NCI-H1048 (cell line): ENCODE measurements at places on chromosomes 7 and 10.

DNA sequence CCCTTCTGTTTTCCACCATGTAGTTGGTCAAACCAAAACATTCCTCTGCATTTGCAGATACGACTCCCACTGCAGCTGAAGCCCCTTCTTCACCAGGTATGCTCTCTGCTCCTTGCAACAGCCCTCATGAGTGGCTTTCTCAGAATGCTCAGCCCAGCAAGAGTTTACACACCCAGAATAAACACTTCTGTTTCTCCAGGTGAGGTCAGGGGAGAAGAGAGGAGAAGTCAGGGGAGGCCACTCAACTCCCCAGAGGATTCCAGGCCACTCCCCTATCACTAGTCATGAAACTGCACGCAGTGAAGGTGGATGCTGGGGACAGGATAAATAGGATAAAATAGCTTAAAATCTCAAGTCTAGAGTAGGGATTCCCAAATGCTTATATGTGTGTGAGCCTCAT is 31.2 kb downstream of the CUZD1 start:
- DNase-seq, result no peak

GRCh38 chr10:118767297-118768040 is 12.7 kb upstream of the CACUL1 start:
- DNase-seq, result no peak

DNA sequence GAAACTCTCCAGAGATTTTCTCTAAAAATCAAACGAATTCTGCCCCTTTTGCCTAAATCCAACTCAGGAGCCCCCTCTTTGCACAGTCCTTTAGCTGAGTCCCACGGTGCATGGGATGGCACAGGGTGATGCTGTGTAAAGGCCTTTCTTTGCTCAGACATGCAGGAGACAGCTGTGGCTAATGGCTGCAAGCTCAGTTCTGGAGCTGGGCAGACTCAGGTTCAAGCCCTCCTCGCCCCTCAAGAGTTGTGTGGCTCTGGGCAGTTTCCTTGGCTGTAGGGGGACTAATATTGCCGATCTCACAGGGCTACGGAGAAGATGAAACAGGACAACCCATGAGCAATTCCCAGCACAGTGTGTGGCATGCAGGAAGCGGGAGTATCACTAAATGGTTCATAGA is 42.6 kb downstream of the CLEC2L start:
- no peak for DNase-seq

DNA sequence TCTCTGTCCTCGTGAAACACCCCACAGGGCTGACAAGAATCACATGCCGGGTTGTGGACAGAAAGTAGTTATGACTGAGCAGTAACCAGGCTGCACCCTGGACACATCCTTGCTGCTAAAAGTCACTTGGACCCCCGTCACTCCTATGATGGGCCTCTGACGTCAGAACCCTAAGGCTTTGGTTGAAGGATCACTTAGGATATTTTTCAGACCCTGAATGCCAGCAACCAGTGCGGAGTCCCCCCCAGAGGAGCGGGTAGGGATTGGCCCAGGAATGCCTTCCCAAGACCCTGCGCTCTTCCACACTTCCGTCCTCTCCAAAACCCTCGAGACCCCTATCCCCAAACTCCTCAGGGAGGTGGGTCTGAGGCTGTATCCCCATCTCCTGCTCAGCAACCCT is 52.1 kb downstream of the CFAP46 start:
- no peak for DNase-seq

GRCh38 chr10:73228247-73228646 is 18.8 kb downstream of the DNAJC9 start:
- DNase-seq, result no peak

GRCh38 chr7:48154792-48155413 is 16.4 kb upstream of the ABCA13 start:
- DNase-seq, result no peak

DNA sequence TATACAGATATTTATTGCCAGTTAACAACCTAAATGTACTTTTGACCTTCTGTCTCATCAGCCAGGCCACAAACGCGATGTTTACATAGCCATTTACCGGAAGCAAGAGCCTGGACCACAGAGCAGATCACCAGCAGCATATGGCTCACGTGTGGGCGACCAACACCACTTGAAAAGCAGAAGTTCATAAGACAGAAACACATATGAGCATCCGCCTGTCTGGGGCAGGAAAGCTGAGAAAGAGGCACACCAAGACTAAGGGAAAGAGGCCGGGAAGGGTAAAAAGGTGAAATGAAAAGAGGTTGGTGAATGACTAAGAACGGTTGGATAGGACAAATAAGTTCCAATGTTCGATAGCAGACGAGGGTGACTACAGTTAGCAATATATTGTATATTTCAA is 1.3 kb downstream of the ABCB1 start:
- DNase-seq, result no peak

GRCh38 chr10:30709700-30710358 is 80.3 kb upstream of the LYZL2 start:
- DNase-seq, result no peak

GRCh38 chr10:103930449-103930848 is 12.5 kb upstream of the STN1 start:
- DNase-seq, result no peak

GRCh38 chr7:73647725-73648592 is 19.7 kb upstream of the VPS37D start:
- DNase-seq, result no peak

DNA sequence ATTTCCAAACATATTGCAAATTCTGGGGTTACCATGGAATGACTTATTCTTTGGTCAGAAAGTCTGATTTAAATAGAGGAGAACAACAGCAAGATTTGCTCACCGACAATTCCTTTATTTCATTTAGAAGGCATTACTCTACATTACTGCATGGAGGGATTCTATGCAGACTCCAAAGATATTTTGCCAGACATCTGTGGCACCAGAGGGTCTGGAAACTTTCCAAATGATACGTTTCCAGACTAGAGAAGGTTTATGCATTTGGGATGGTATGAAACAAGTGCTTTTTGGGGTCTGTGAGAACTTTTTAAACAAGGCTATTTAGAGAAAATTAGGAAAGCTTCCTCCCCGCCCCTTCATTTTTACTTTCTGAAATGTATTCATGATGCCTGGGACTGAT is 125.3 kb downstream of the SAMD9 start:
- no peak for DNase-seq

- no peak for DNase-seq
Observed at GRCh38 chr7:108724251-108725100, 154.8 kb downstream of the DNAJB9 start.

DNA sequence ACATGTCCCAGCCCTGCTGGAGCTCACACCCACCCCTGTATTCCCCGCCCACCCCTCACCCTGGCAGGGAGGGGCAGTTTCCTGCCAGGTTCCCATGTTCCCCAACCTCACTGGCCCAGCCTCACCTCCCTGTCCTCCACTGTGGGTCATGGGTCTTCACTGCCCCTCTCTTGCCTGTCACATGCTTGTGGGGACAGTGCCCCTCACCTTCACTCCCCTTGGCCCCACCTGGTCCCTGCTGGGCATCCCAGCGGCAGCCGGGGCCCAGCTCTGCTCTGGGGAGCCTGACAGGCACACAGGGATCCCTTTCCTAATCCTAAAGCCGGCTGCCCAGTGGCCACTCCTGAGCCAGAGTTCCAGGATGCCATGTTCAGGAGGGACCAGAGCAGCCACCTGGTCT is 21.4 kb upstream of the ZNF862 start:
- no peak for DNase-seq

- DNase-seq, result no peak
Observed at GRCh38 chr10:3848775-3849635, 64.0 kb upstream of the KLF6 start.
